ENCODE measurements at places on chromosomes 16 and 17. TPM values are rescaled to one million over a fixed set of nuclear protein-coding genes. Genes with fewer than 3 reads are reported as not detected.

DNA sequence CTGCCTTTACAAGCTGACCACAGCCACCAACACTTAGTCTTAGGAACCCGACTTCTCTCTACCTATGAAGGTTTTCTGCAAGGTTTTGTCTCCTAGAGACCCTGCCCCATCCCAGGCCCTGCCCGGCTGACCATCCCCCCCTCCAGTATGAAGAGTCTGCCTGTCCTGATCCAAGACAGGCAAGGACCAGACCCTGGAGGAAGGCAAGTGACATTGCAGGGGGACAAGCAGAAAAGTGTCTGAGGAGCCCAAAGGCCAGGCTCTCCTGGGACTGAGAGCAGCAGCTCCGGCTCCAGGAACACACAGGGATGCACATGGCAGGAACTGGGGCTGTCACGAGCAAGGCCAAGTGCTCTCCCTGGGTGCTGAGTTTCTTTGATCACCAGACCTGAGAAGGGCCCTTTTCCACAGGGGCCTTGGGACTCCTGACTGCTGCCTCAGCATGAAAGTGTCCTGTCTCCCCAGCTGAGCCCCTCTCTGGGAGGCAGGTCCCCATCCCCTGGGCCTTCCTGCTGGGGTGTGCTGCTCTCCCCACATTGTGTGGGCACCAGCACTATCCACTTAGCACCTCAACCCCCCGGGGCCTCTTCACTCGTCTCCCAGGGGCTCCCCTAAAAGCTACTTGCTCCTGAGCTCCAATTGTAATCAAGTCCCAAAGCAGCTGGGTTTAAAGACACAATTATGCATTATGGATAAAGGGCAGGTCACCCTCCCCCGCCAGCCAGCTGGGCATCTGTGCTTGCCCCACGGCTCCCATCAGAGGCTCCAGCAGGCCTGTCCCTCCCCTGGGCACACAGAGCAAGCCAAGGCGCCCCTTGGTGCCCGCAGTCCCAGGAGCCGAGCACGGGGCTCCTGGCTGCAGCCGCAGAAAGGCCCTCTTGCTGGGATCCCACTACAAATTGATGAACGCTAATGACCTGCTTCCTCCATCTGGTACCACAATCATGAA, 11.6 kb upstream of the CACNG4 start:
- DNase-seq, result no peak

DNA sequence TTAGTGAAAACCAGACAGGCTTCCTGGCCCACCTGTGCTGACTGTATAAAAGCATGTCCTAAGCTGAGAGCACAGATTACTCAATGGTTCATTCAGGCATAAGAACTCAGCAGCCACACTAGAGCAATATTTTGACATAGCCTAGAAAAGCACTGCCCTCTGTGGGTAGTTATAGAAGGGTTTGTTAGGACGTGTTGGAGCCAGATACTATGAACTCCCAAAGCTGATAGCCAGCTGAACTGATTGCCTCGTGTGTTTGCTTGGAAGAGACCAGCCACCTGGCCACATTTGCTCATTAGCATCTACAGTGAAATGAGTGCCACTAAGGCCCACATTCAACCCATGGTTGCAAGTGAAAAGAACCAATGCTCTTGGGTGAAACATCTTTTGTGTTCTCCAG, 30.8 kb upstream of the ABCA5 start:
- no peak for DNase-seq

DNA sequence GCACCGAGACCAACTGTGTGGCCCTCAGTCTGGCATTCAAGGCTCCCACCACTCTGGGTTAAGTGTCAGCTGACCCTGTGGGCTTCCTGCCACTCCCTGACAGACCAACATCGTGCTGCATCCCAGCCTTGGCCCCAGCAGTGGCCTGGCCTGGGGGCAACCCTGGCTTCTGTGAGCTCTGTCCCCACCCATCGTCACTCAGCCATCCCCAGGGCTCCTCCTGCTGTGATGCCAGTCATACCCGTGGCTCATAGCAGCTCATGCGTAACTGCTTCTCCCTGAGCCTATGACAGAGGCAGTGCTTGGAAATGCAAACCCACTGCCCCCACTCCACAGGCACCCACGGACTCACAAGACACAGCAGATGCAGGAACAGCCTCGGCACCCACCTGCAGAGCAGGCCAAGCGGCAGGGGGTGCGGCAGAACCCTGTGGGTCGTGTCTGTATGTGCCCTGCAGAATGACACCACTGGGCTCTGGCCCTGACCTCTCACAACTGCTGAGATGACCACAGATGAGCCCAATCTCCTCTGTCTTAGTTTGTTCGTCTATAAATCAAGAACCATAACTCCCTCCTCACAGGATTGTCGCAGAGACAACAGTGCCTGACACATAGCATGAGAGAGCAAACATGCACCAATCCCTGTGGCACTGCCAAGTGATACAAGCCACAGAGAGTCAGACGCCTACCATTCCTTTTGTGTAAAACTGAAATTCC, 26.6 kb downstream of the PIEZO1 start:
- no peak for DNase-seq

DNA sequence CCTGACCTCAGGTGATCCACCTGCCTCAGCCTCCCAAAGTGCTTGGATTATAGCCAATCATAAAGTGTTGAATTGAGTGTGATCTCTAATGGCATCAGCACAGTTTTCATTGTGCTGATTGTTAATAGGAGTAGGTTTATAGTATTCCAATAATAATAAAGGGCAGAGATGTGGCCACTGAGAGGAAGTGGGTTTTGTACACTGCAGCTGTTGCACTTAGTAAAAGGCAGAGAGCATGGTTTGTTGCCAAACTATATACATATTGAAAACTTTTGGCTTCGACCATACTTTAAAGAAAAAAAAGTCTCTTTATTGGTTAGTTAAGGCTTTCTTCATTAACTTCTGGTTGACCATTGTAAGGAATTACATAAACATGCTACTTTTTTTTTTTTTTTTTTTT, 185.9 kb downstream of the CDK5R1 start:
- no peak for DNase-seq

DNA sequence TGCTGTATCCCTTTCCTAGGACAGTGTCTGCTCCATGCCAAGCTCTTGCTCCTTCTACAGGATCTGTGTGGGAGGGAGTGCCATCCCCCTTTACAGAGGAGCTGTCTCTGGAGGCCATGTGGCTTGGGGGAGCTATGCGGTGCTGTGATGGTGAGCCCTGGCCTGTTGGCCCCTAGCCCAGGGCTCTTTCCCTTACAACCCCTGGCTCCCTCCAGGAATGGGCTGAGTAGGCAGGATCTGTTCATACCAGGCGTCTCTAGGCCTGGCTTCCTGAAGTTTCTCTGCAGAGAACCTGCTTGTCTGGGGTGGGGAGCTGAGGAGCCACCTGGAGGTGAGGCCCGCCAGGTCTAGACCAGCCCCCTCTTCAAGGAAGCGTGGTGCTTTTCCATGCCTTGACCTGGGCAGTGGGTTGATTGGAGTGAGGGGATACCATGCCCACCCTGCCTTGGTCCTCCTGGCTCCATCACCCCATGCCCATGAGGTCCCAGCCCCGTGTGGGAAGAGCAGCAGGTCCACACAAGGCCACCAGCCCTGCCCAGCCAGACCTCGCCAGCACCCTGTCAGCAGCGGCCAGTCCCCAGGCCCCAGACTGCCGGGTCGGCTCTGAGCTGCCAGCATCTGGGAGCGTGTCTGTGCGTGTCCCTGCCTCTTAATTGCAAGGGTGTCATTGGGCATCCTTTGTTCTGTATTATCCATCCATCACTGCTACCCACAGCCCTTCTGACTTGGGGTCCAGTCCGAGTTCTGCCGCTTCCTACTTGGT, 14.7 kb downstream of the LLGL2 start:
- DNase-seq, result no peak

GRCh38 chr16:24552705-24553246, 13.4 kb downstream of the RBBP6 start:
- DNase-seq, result no peak

DNA sequence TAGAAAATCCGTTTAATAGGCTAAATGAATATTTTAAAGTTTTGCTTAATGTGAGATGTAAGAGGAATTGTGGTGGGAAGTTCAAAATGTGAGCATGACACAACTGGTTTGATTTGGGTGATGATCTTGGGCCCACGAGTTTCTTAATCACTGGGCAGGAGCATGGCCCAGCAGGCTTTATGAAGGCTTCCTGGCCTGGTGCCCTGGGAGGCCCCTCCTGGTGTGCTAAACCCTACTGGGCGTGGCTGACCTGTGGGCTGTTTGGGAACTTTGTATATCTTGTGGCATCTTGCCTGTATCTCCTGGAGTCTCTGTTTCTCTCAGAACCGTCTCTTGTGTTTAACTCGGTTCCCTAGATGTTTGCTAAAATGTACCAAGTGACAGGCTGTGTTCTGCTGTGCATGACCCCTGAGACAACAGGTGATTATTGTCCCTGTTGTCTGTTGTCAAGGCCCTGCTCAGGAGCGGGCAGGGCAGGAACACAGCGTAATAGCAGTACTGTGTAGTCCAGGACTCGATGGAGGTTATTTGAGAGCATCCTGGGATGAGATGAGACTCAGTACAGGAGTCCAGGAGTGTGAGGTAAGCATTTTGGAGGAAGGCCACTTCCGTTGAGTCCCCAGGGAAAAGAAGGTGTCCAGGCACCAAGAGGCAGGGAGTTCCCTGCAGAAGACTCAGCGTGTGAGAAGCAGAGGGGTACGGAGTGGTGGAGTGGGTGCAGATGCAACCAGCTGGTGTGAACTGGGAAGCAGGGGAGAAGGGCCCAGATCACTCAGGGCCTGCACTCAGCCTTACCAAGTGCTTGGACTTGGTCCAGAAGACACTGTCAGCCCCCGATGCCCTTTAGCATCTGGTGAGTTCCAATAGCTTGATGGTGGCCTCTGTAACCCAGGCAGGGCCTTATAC, 48.5 kb downstream of the B9D1 start:
- no peak for DNase-seq

DNA sequence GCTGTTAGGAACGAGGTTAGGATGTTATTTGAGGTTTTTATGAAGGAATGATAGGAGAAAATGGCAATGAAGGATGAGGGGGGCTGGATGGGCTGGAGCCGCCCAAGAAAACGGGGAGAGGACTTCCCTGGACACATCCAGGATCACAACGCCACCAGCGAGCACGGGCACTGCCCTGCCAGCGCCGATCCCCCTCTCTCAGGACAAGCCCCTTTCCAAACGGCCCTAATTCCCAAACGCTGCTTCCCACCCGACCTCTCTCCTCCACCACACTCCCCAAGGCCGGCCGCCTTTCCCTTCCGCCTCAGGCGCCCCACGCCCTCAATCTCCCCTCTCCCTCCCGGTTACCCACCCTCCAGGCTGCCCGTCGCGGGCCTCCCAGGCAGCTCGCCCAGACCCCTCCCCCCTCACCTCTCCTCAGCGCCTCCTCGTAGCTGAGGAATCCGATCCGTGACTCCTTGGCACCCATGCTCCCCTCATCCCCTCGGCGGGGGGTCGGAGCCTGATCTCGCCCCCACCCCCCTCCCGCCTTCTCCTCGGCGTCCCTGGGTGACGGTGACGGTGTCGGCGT, 377 bp downstream of the USP32 start:
- no peak for DNase-seq

DNA sequence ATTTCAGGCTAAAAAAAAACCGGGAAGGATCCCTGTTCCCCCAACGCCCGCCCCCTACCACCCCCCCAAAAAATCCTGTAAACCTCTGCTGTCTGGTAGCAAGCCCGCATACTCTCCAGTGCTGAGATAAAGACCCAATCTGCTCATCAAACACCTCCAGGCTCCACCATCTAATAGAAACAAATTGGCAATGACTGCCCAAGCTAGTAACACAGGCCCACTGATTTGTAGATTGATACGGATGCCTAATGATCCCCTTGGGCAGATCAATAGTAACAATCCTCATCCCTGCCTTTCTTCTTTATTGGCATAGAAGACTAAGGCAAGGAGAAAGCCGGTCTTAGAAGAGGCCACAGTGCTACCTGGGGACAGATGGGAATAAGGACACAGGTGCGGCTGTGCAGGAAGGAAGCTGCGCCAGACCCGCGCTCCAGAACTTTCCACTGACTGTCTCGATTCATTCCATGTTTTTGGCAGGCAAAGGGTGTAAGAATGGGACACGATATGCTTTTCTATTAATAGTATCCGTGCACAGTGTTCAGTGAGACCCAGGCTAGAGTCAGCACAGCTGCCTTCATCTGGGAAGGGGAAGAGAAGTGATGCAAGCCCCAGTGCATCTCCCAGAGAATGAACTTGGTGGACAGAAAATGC, 407.6 kb upstream of the PSMD7 start:
- DNase-seq, result no peak

- DNase-seq, result no peak
Observed at GRCh38 chr17:68527314-68527713, 15.1 kb downstream of the PRKAR1A start.

WDR81 gene
- 15.6 TPM for total RNA-seq

GRCh38 chr16:84058664-84059063, 16.1 kb upstream of the SLC38A8 start:
- DNase-seq, result no peak

MMP15 gene
- total RNA-seq, result 35.3 TPM

TBC1D3E gene
- total RNA-seq, result not detected

CES1 gene
- total RNA-seq, result 4.2 TPM

HIGD1B gene
- total RNA-seq, result not detected

LPO gene
- not detected for total RNA-seq

DNA sequence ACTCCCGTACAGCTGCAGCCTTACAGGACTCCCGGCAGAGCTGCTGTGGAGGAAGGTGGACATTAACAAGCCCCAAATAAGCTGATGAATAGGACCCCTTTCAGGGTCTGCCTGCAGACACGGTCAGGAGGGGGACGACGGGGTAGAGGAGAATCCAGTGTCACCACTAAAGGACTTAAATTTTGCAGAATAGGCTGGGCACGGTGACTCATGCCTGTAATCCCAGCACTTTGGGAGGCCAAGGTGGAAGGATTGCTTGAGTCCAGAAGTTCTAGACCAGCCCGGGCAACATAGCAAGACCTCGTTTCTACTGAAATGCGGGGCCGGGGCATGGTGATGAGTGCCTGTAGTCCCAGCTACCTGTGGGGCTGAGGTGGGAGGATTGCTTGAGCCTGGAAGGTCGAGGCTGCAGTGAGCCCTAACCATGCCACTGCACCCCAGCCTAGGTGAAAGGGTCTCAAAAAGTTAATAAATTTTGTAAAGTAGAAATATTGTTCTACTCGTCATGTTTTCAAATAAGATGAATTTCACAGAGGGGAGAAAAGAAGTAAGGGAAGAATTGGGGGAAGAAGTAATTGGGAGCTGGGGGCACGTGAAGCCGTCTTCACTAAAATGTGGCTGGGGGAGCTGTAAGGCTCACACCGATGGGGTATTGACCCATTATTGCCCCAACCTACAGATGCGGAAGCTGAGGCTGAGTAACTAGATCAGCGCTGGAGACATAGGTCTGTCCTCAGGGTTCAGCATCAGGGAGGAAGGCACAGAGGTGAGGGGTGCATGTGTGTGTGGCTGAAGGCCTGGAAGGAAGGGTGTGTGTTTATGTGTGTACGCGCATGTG, 4.7 kb downstream of the LITAFD start:
- DNase-seq, result no peak

GRCh38 chr16:21950782-21951521, 2.2 kb upstream of the UQCRC2 start:
- DNase-seq, result peak; percentile 18

DNA sequence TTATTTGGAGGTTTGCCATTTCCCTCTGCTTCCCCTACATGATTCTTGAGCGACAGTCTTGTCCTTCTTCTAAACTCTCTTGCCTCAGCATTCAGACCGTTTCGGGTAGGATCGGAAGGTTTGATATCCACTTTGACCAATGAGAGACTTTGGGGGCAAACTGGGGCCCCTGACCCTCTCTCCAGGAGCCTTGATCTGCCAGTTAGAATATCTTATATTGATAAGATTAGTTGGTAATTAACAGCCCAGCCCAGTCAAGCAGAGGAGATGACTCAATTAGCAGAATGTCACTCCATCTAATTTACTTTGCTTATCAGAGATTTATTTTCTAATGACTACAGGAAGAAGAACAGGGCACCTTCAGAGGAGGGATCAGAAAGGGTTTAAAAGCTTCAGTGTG, 532.8 kb downstream of the XYLT1 start:
- no peak for DNase-seq
